Stimulated activated CD8-positive, alpha-beta memory T cell treated with anti-CD3 and anti-CD28 coated beads, Interleukin-7, amount 100 ng/mL, for 1 hour (primary cell): ENCODE measurements at places on chromosomes 2 and 18.

DNA sequence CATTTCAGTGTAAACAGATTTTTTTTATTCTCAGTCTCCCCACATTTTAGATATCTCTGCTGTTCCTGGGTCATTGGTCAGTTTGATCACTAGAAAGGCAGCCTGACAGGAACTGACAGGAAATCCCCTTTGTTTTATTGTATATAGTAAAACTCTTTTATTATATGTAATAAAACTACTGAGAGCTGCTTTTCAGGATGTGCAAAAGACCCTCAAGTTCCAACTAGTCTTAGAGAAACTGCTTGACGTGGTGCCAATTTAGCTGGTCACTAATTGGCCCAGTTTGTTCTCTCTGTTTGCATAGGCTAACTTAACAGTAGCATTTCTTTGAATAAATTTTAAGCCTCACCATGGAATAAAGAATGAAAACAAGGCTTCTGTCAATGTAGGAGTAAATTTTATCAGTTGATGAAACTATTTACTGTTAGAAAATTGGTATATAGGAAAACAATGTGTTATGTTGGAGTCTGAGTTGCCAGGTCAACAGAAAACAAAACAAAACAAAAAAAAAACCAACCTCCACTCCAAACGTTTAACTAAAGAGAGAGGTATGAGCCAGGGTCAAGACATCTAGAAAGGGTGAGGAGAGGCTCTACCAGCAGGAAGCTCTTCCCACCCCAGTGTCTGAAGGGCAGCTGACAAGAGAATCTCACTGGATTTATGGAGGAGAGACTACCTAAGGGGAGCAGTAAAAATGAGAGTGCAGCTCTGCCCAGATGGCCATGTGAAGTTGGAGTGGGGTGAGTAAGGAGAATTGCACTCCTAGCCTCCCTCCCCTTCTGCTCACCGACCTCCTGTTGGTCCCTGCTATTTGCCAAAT, 184.6 kb downstream of the ST6GAL2 start:
- no peak for DNase-seq

- peak; percentile 21 for DNase-seq
These were observed 54.5 kb downstream of the EPAS1 start for GRCh38 chr2:46351750-46352138.

DNA sequence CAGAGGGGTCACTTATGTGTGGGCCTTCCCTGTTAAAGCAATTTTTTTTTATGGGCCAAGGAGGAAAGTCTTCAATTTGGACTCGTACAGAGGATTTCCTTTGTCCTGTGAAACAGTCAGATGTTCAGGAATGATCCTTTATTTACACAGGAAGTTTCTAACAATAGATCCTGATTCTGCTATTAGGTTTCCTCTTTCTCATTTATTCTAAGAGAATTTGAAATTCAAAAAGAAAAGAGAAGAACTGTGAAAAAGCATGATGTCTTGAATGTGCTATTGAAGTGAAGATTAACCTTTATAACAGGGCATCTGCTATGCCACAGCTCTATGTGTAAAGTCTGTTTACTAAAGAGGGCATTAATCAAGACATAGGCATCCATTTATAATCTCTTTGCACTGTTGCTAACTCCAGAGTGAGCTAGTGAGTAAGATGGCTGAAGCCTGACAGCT, 105.3 kb upstream of the FAM98A start:
- DNase-seq = no peak

GRCh38 chr2:236980961-236981360, 104.7 kb upstream of the COPS8 start:
- no peak for DNase-seq

GRCh38 chr2:112938904-112939303, 27.9 kb downstream of the IL37 start:
- DNase-seq = no peak

DNA sequence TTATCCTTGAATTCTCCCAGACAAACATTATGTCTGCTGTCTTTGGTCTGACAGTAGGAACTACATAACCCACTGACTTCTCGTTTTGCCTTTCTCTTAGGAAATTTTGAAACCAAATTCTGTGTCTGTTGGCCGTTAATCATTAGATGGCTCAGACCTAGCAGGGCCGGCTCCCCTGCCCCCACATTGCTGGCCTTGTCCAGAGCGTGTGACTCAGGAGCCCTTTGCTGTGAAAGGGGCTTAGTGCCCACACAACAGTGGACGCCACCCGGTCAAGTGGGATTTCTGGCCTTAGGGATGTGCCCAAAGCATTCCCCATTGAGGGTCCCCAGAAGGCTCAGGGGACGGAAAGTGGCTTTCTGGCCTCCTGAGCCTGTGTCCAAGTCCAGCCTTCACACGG, 137.5 kb downstream of the CTIF start:
- DNase-seq = no peak

GRCh38 chr2:120219291-120219690, 3.9 kb downstream of the TMEM185B start:
- no peak for DNase-seq

- DNase-seq = no peak
These were observed 136.3 kb downstream of the TMEM163 start for GRCh38 chr2:134582547-134582899.

GRCh38 chr18:49904871-49905555, 91.7 kb upstream of the ACAA2 start:
- no peak for DNase-seq

GRCh38 chr2:38115216-38116032, 39.5 kb upstream of the CYP1B1 start:
- peak; percentile 33 for DNase-seq

DNA sequence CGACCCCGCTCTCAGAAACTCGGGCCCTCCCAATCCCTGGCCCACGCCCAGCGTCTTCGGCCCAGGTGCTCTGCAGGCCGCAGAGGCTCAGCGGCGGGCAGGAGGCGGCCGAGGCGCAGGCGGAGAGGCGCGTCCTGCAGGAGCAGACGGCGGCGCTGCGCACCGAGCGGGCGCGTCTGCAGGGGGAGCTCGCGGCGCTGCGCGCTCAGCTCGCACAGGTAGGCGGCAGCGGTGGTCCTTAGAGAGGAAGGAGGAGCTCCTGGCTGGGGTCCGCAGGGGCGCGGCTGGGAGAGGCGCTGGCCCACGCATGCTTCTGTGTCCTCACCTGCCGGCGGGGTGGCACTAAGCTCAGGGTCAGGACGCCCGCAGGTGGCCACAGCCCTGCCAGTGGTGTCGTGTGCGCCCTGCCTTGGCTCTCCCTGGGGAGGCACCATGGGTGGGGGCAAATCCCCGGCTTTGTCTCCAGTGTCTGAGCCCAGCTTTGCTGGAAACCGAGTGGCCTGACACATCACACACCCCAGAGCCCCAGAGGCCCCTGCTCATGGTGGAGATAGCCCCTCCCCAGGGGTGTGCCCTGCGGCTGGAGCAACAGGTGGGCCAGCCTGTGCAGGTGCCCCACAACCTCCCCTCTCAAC, 14.9 kb upstream of the SNED1 start:
- DNase-seq = peak; percentile 12

GRCh38 chr2:96265349-96265839, 403 bp downstream of the TMEM127 start:
- DNase-seq = peak; percentile 13

DNA sequence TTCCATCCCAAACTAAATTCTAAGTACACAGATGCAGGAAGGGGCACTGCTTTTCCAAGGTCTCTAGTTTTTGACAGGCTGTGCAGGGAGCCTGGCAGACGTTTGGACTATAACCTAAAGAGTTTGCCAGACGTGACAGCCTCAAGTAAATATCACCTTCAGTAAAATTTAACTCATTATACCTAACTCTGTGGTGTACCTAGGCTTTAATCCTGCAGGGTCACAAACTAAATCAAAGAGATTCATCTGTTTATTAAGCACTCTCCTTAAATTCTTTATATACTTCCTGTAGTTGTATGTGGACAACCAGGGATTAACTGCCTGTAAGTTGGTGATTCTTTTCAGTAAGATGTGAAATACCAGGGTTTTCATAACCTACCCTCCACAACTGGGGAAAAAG, 92.9 kb downstream of the ACVR1 start:
- no peak for DNase-seq

DNA sequence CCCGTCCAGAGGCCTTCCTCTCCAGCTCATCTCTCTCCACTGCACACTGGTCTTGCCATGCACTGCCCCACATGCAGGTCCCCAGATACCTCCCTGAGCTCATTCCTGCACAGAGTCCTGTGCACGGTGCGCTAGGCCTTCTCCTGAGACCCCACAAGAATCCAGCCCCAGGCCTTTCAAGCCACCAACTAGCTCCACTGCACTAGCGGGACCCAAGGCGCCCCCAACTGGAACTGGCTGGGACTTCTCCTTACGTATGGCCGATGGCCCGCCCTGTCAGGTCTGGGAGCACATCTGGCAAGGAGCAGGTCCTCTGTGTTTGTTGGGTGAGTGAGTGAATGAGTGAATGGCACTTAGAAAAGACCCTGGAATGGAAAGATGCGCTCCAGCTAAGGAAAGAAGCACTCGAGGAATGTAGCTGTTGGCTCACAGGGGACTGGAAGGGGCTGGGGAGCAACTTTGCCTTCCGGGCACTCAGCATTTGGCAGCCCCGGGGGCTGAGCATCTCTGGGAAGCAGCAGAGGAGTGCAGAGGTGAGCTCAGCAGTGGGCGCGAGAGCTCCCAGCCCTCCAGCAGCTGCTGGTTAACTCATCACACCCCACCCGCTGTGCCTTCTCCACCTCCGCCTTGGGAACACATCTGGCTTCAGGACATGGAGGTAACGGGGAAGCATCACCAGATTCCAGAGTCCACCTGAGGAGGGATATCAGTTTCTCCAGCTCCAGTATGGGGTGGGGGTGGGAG, 223.1 kb downstream of the GLI2 start:
- DNase-seq = no peak

DNA sequence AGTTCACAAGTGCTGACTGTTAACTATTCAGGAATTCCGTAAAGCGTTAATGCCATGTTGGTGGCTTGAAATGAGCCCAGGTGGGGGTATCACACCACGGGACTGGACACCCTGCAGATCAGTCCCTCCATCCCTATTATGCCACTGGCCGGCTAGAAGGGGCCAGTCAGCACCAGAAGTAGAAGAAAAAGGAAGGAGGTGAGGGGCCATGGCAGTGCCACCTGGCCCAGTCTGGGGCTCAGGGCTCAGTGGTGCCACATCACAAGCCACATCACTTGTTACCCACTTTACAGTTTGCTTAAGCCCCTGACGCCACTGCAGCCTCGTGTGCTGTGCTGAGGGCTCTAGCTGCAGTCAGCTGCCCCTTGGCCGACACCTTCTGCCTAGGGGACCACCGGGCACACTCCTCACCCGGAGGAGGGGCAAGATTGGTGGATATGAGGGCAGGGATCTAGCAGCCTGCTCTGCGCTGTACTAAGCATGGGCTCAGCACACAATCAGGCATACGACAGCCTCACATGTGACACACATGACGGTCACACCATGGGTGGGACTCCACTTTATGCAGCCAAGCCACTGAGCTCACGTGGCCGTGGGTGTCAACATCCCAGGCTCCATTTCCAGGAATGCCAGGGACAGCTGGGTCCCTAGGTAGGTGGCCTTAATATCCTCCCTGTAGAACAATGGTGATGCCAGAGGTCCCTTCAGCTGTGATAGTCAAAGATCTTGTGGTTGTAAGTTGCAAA, 3.6 kb downstream of the LIMS2 start:
- no peak for DNase-seq

DNA sequence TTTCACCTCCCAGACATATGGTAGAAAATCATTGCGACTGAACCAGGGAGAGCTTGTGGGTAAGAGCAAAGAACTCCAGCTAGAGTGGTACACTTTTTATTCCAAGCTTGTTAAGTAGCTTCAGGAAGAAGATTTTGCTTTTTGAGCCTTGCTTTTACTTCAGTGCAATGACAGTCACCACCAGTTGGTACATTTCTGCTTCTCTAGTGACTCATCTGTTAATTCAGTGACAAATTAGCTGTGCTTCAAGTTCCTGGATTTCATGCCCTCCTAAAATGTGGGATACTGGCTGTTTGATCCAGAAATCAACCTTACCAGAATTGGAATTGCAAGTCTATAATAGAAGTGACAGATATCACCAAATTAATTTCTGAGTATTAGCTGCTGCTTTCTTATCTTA, 117.6 kb upstream of the TTN start:
- no peak for DNase-seq

- DNase-seq = no peak
These were observed 289.8 kb downstream of the ALPK2 start for GRCh38 chr18:58338961-58339592.

GRCh38 chr2:177633111-177633510, 240.5 kb downstream of the AGPS start:
- DNase-seq = no peak

DNA sequence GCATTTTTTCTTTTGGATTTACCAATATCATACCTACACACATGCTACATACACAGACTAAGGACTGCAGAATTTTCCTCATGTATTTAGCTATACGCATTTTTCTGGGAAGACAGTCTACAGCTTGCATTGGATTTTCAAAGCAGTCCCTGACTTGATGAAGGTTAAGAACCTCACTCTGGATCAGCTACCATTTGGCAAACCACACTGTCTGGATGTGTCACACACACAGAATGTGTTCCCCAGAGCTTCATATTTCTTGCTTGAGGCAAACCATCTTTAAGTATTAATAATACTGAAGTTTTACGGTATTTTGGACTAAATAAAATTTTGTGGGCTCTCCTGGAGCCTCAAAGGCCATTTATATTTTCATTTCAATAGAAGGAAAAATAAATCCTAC, 102.3 kb downstream of the TCF4 start:
- no peak for DNase-seq

- no peak for DNase-seq
These were observed 269.4 kb upstream of the TANK start for GRCh38 chr2:160890667-160891352.

DNA sequence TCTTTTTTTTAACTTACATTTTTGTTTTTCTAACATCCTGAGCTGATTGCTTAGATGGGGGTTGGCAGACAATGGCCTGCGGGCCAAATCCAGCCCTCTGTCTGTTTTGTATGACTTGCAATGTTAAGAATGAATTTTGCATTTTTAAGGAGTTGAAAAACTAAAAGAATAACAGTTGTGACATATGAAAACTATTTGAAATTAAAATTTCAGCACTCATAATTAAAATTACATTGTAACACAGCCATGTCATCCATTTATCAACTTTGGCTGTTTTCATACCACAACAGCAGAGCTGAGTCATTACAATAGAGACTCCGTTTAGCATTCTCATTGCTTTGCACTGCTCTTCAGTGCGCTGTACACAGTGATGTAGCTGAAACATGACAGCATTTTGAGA, 94.1 kb upstream of the MC4R start:
- DNase-seq = no peak

- no peak for DNase-seq
These were observed 247.5 kb downstream of the PTH2R start for GRCh38 chr2:208654056-208654455.

DNA sequence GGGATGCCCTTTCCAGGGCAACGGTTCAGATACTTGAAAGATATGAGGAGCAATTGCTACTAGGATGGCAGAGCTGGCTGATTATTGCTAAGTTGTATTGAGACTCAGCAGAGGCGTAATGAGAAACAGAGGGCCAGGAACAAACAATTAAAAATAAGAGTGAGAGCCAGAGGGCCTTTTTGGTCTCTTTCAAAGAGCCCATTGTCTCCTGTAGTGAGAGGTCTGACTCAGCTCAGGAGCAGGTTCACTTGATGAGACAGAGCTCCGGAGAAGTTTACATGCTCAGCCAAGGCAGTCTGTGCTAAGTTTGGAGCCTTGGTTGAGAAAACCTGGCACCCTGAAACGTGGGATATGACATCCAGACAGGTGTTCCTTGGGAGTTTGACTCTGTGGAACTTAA, 303.9 kb upstream of the DLGAP1 start:
- no peak for DNase-seq
